ENCODE measurements at places on chromosomes 11 and 22.

- DNase-seq: no peak
These were observed 51.2 kb downstream of the SMCO4 start for GRCh38 chr11:93491973-93492372.

DNA sequence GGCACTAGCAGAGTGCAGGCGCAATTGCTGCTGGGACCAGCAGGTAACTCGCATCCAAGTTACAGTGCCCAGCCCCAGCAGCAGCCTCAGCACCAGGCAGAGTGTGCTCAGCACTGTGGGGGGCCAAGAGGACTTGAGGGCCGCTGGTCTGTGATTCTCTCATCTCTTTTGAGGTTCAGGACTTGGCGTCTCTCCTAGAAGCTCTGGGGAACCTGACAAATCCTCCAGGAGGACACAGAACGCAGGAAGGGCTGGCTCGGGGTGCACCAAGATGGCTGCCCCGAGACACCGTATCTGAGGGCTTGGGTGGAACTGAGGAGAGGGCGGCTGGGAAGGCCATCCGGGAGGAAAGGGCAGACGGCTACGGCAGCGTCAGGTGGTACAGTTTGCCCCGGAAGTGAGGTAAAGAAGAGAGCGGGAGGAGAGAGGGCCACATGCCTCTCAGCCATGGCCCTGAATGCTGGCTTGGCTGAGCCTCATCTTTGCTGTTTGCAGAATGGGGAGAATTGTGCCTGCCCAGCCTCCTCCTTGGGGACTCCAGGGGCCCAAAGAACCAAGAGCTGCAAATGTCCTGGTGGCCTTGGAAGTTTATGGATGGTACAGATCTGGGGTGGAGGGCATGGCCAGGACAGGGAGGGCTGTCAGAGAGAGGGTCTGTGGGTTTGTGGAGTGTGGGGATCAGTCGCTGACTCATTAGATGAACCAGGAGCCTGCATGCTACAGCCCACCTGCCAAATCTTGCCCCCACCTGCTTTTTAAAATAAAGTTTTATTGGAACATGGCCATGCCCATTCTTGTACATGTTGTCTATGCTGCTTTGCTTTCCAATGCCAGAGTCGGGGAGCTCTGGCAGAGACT, 78.0 kb downstream of the MYEOV start:
- no peak for DNase-seq

GRCh38 chr11:130187096-130187495, 27.5 kb downstream of the ST14 start:
- no peak for DNase-seq

- DNase-seq: peak; percentile 52
These were observed 466.3 kb downstream of the OPCML start for GRCh38 chr11:133065847-133066485.

DNA sequence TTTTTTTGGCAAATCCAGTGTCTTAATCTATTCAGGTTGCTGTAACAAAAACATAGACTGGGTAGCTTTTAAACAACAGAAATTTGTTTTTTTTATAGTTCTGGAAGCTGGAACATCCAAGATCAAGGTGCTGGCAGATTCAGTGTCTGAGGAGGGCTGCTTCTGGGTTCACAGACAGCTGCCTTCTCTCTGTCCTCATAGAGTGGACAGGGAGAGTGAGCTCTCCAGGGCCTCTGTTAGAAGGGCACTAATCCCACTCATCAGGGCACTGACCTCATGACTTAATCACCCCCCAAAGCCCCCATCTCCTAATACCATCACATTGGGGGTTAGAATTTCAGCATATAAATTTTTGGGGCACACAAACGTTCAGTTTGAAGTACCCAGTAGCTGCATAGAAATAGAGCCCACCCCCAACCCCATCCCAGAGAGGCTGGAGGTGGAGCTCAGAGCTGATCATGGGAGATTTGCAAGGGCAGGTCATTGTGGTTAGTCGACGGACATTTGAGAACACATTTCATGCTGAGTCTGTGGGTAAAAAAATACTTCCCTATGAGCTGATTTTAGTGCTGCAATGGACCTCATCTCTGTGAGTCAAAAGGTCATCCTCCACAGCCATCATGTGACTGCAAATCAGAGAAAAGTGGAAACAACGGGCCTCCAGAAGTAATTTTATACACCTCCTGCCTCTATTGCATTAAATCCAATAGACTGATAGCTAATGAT, 203.1 kb upstream of the CADM1 start:
- DNase-seq: no peak

GRCh38 chr11:78341841-78342240, 75.8 kb downstream of the GAB2 start:
- no peak for DNase-seq

DNA sequence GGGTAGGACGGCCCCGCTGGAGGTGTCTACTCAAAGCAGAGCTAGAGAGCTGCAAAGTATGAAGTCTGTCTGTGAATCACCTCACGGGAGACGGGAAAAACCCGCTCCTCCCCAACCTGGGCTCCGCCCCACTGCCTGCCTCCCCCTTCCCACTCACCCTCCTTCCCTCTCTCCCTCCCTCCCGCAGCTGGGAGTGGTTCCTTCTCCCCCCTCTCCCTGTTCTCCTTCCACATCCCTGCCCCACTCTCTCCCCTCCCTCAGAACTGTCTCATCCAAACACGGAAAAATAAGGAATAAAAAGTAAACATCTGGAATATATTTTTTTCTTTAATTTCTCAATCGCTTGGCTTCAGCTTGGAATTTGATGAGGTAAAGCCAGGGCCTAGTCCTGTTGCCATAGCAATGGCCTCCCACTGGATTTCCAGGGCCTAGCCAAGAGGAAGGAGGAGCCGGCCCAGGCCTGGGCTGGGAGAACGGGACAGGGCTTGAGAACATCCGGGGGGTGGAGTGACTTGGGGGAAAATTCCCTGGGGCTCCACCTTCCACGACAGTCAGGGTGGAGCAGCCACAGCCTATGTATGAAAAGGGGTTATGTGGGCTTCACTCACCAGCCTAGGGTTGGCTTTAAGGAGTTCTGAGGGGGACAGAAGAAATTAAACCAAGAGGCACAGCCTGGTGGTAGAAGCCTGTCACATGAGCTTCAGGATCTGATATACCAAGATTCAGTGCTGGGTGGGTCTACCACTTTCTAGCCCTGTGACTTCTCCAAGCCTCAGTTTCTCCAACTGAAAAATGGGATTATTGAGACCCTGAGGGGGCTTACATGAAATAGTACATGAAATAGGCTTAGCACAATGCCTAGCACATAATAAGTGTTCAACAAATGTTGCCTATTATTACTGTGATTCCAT, 2.2 kb downstream of the TNKS1BP1 start:
- DNase-seq: peak; percentile 99

Measured in EL (cell line).